ENCODE measurements at places on chromosomes 11 and 22.

- DNase-seq = no peak
Measured at GRCh38 chr11:78210000-78210608, 21.4 kb downstream of the USP35 start.

DNA sequence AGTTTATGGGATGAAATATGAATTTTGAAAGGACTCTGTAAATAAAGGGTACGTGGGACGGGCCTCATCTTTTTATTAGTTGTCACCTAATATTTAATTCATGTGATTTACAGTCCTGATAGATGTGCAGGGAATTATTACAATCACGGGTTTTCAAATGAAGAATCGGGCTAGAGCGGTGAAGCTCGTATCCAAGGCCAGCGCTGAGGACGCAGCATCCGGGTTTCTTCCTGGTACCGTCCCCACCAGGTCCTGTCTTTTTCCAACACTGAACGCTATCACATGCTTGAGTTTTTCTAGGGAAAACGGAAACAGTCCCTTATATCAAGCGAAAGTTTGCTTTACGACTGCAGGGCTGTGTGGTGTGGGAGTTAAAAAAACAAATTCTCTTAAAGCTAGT, 787 bp downstream of the SMDT1 start:
- no peak for DNase-seq

- DNase-seq = no peak
Measured at GRCh38 chr11:117488996-117489952, 161.6 kb downstream of the CEP164 start.

DNA sequence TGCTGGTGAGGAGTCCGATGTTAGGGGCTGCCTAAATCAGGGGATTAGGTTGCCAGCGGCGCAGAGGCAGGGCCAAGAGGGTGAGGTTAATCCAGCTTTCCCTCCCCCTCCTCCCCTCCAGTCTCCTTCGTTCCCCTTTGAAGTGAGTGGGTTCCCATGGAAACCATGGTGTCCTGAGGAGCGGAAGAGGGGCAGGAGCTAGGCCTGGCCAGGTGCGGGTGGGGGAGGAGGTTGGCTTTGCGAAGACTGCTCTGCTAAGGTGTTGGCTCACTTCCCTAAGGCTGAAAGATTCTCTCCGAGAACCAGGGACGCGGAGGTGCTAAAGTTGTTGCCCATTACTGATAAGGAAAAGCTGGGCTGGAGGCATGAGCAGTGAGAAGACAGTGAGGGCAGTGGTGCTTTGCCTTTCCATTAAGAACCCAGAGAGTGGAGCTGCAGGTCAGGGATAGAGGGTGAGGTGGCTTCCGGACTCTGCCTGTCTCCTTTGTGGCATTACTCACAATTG, 124.6 kb downstream of the FEZ1 start:
- DNase-seq = no peak

- no peak for DNase-seq
Measured at GRCh38 chr11:15864026-15864805, 492.1 kb downstream of the SOX6 start.

GRCh38 chr22:29108137-29108536, 35.3 kb downstream of the KREMEN1 start:
- DNase-seq = no peak

- DNase-seq = no peak
Measured at GRCh38 chr11:863023-863909, 20.6 kb downstream of the TSPAN4 start.

GRCh38 chr11:44595006-44595405, 29.5 kb downstream of the CD82 start:
- DNase-seq = no peak

GRCh38 chr11:68806931-68807844, 34.5 kb downstream of the CPT1A start:
- no peak for DNase-seq

- no peak for DNase-seq
Measured at GRCh38 chr11:111604392-111605009, 2.3 kb downstream of the SIK2 start.

GRCh38 chr22:40027191-40028097, 32.7 kb downstream of the FAM83F start:
- no peak for DNase-seq

GRCh38 chr11:931385-931784, 5.7 kb downstream of the AP2A2 start:
- no peak for DNase-seq

DNA sequence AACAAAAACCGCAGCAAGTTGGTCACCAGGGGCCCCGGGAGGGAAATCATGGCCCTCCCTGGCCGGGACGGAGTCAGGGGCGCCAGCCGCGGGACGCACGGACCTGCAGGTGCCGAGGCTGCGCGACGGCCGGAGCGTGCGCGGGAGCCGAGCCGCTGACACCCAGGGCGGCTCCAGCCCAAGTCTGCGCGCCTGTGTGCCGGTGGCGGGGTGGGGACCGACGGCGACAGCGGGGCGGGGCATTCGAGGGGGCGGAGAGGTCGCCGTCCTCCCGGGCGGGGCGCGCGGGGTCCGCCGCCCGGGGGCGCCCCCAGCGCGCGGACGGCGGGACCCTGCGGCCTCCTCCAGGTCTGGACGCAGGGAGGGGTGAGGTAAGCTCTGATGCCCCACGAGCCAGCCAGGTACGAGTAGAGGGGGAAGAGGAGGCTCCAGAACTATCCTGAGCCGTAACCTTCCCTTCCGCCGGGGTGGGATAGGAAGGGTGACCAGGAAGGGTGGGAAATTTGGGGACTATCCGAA, at the start of gene ESAM:
Gene ESAM (minus strand): TSS at position 186 of the 519 bp plus-strand sequence. CDS start 136 bp downstream, at position 50.
- peak; percentile 67 for DNase-seq

DNA sequence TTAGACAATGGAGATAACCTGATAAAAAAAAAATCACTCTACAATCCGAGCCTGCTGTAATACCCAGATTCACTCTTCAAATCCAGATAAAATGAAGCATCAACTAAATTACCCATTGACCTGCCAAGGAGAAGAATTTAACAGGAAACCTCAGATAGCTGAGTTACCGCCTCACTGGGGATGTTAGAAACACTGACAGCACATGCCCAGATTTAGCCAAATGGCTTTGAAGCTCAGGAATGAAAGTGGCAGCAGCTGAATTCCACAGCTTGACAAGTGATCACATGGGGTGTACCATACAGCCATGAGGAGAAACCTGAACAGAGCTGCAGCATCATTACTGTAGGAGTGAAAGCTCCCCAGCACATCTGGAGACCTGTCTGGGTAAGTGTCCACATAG, 807.6 kb downstream of the DLG2 start:
- no peak for DNase-seq

DNA sequence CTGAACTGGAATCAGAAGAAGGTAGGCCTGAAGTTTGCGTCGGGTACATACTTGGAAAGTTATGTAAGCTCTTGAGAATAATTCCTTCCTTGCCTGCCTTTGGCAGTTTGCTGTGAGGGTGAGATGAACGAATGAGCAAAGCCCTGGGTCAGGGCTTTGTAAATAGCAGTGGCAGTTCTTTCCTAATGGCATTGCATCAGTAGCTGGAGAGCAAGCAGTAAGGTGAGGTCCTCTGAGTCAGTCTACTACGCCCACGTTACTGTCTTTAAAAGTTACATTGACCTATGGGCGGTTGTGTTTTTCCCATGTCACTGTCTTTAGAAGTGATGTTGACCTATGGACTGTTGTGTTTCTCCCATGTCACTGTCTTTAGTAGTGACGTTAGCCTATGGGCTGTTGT, 179.1 kb upstream of the E2F8 start:
- DNase-seq = no peak

GRCh38 chr11:128525411-128526243, 61.7 kb downstream of the ETS1 start:
- DNase-seq = no peak

- DNase-seq = no peak
Measured at GRCh38 chr11:121999651-122000050, 116.4 kb downstream of the BLID start.

DNA sequence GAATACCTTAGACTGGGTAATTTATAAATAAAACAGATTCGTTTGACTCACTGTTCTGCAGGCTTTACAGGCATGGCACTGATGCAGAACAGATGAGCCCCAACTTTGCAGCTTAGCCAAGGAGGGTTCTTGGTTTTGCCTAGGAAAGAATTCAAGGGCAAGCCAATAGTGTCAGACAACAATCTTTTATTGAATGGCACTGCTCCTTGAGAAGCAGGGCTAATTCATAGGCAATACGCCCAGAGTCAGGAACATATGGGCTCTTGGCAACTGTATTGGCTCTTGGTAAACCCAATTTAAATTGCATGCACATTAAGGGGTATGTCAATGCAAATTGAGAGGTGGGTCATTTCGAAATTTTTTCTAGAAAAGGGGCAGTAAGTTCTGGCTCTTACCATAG, 87.9 kb downstream of the RAB38 start:
- no peak for DNase-seq

DNA sequence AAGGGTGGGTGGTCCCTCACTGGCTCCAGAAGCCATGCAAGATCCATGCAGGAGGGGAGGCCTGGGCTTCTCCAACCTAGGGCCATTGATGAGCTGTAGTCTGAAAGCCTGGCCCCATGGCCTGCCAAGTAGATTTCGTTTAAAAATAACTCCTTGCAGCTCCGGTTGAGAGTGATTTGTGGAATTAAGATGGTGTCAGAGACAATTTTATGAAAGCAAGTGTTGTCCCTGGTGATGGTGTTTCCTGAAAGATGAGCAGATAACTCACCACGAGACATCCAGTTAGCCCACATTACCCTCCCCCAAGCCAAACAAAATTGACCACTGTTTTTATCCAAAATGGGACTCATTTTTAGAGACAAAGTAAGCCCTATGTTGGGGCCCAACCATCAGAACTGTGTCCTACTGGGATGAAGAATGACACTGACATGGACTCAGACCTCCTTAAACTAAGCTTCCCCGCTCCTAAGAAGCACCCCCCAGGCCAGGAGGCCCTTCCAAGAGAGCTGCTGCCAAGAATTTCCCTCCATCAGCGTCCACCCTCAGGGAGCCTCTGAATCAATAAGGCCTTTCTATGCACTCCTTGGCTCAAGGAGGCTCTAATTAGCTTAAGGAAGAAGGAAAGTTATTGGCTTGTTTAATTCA, 174.2 kb upstream of the NCAM1 start:
- DNase-seq = no peak

DNA sequence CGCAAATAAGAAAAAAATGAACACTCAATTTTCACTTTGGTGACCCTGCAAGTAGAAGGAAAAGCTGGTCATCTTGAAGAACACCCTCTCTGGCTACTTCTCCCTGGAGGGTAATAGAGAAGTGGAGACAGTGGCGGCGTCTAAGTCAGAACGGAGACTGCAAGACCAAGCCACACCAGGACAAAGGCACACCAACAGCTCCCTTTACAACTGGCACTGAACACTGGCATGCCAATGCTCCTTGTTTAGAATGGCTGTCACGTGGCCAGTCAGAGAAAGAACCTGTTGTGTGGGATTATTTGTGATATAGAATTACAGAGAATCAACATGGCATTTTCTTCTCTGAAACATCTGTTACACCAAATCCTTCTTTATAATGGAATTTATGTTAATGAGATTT, 61.3 kb upstream of the YPEL1 start:
- no peak for DNase-seq

GRCh38 chr22:33605666-33606065, 314.6 kb downstream of the LARGE1 start:
- no peak for DNase-seq

GRCh38 chr11:76825726-76826396, 34.9 kb upstream of the ACER3 start:
- DNase-seq = no peak

DNA sequence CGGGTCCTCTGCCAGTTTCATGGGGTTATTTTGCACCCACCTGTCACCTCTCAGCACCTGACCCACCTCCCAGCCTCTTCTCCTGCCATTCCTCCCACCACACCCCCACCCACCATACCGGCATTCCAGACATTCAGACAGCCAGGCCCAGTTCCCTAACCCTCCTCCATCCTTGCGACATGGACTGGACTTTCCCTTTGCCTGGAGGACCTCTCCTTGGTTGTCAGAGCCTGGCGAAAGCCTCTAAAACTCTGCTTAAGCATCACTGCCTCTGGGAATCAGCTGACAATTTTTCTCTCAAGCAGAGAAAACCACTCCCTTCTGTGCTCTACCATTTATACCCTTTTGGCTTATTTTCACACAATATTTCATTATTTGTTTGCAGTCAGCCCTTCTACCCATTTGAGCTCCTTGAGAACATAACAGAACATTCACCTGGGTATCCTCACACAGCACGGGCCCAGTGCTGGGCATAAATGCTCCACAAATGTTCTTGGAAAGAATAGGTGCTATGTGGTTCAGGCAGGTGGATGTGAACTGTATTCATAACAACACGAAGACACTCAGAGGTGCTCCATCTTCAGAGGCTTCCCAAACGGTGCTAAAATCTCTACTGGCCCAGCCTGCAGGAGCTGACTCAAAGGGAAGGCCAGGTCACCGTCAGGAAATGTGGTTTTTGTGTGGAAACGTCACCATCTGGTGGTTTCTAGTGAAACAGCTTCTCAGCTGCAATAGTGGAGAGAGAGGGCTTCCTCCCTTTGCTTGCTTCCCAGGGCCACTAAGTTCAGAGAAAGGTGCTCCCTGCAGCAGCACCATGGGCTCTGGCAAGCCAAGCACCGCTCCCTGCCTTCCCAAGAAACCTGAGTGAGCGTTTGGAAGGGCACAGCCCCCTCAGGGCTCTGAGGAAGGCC, 10.4 kb downstream of the SPATA19 start:
- DNase-seq = no peak

DNA sequence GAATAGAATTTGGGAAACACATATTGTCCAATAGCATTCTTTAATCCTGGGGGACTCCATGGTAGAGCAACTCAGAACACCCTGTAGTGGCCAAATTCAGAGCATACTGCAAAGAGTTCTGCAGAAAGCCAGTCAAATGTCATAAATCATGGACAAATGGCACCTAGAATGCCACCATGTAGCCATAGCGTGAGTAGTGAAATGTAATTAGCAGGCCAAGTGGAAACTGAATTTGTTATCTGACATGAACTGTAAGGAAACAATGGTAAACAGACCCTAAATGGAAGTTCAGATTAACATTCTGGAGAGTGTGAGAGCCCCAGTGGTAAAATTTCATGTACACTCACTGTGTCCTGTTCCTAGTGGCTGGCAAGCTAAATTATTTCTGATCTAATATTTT, 7.0 kb upstream of the PRSS23 start:
- no peak for DNase-seq

DNA sequence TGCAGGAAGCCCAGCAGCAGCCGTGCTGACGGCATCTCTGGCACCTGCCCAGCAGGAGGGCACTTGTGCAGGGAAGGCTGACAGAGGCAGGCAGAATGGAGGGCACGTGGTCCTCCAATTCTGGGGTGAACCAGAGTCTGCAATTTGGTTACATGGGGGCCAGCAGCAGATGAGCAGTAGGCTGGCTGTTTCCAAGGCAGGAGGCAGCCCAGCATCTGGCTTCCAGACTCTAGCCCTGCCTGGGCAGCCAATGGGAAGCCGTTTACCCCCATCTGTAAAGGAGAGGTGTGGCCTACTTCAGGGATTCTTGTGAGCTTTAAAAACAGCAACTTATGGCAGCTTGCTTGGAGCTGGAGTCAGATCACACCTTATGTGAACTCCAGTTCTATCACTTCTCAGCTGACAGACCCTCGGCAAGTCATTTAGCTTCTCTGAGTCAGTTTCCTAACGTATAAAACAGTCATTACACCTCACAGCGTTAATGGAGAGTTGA, 27.9 kb upstream of the RASL10A start:
- DNase-seq = no peak

Measured in stimulated activated CD4-positive, alpha-beta T cell treated with anti-CD3 and anti-CD28 coated beads, Interleukin-12 subunit alpha, Interleukin-12 subunit beta, amount 100 ng/mL, for 4 hours (primary cell).